ENCODE measurements at places on chromosomes 1 and 21. TPM values are rescaled to one million over a fixed set of nuclear protein-coding genes. Genes with fewer than 3 reads are reported as not detected.

The TNFAIP8L2 gene
- 9.2 TPM for total RNA-seq

The MTMR11 gene
- total RNA-seq = 0.24 TPM

The PROK1 gene
- not detected for total RNA-seq

The KCNJ9 gene
- total RNA-seq = not detected

DNA sequence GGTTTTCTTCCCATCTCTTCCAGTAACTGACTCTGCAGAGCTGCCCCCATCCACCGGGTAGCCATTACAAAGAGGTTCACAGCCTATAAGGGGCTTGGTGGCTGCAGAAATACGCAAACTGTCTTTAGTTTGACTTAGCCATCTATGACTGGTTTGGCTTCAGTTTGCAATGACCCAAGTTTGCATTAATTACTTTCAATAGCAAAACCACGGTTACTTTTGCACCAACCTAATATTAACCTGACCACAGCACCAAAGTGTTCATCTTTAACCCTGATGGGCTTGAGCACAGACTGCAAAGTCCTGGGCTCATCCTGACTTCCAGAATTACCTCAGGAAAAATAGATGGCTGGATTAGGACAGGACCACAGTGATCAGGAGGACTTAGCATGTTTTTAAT, 2.2 kb upstream of the HAO2 start:
- DNase-seq = no peak

DNA sequence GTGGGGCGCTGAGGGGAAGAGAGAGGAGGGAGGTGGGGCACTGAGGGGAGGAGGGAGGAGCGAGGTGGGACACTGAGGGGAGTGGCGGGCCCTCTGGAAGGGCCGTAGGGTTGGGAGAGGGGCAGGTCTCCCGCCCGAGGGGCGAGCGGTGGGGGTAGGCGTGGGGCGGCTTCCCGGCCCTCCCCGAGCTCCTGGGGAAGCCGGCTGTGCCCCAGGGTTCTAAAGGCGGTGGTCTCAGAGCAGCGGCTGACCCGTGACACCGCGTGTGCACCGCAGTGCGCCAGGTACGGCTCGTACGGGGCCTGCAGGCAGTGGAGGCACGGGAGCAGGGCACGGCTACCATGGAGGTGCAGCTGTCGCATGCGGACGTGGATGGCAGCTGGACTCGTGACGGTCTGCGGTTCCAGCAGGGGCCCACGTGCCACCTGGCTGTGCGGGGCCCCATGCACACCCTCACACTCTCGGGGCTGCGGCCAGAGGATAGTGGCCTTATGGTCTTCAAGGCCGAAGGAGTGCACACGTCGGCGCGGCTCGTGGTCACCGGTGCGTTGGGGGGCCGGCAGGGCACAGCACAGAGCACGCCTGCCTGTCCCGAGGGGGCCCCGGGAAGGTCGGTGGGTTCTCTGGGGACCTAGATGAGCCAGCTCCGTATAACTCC, 68.5 kb downstream of the OBSCN start:
- DNase-seq = no peak

DNA sequence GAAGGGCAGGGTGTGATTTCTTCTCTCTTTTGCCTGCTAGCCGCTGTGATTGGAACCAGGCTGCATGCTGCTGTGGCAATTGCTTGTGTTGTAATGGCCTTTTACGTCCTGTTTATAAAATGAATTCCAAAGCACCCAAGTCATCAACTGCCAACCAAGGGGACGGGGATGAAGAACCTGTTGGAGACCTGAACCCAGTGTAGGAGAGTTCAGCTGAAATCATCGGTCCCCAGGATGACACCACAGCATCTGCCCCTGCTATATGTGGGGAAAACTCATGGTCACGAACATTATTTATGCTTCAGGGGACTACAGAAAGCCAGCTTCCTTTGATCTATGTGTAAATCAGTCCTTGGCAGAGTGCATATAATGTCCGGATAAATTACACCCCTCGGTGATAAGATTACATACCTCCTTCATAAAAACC, 3.8 kb downstream of the TMEM167B start:
- no peak for DNase-seq

GRCh38 chr1:61531716-61532115, 193.2 kb downstream of the TM2D1 start:
- DNase-seq = no peak

DNA sequence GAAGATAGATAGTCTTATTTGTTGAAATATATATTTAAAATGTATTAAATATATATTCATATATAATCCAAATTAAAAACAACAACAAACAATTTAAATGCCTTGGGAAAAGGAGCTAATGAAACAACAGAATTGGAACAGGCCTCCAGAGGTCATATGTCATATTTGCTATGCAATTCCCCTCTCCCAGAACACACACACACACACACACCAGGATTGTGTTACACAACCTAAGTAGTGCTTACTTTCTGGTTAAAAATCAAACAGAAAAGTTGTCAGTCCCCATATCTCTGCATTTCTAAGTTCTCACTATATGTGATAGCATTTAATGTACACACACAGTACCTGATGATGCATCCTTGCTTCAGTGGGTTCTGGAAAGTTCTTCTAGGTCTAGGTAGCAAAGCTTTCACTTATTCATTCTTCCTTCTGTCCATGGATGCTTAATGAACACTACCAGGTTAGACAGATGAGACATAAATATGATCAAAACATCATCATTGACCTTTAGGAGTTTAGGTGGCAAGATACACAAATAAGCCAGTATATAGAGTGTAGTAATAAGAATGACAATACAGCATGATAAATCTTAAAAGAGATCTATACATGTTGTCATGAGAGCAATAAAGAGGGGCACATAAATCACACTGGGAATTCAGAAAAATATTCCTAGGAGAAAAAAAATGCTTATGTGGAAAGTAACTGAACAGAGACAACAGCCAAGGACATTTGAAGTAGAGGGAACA, 662.8 kb downstream of the PTPRC start:
- no peak for DNase-seq

DNA sequence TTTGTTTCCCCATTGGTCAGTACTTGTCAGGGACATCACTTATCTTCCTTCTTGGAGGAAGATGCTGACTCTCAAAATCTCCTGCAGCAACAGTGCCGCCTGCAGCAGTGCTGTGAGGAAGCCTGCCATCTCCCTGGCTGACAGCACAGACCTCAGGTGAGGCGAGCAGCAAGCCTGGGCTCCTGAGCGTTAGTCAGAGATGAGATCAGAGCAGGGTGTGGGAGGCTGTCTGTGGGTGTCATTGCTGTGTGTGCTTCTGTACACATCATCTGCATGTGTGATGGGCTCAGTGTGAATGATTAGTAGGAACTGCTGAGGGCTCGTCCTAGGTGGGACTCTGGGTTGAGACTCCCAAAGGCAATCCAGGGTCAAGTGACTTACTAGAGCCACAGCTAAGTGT, 6.1 kb downstream of the STRIP1 start:
- DNase-seq = no peak

DNA sequence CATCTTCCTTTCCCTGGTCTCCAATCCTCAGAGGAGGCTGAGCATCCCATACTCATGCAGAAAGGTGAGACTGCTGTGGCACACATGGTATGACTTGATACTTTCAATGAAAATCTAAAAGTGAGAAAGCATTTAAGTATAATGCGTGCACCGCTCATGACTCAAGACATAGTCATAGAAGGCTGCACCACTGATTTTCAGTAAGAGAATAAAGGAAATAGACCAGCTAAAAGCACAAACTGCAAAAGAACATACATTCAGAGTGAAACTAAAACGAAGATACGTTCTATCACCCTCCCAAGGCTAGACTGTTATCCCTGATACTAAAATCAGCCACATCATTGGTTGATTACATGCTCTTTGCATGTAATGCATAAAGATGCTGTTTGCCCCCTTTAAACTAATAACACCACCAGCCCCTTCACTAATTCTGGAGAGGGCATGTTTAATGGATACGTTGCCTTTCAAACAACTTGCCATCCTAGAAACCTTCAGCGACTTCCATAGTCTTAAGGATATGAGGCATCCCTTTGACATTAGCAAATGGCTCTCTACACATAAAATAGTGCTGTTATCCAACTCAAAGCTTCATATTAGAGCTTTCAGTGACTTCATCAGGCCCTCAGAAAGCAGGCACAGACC, 2.1 kb downstream of the PLD5 start:
- no peak for DNase-seq

DNA sequence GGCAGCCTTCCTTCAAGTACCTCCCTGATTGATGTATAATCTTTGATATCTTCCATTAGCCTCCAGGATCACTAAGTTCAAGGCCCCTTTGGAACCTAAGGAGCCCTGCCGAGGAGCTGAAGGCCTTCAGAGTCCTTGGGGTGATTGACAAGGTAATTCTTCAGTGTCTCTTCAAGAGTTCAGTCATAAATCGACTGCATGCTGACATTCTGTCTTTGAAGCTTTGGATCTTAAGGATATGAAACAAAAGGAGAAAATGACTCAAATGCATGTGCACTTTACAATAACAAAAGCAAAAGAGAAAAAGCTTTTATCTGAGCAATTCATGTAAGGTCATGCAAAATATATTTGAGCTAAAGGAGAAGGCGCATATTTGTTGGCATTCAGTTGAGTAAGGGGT, 125.3 kb downstream of the RPS6KC1 start:
- DNase-seq = no peak

DNA sequence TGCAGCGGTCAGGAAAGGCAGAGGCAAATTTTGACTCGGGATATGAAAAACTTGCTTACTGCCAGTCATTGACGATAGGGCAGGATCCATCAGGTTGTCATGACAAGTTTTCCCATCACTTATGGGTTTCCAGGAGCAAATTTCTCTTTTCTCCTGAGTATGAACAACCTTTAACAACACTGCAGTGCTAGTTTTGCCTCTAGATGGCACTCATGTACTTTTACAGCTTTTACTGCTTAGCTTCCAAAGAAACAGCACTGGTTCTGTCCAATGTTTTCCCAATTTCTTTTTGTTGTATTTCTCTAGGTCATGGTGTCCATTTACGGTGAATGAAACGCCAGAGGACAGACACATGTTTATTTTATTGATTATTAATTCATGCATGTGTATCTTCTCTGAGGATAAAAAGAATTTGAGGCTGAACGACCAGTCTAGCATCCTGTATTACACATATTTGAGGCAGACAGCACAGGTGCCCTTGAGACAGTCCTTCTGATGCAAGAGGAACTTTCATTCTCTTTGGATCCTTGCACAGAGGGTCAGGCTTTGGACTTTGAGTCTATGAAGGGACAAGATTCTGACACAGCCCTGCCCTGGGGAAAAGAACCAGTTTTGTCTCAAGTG, 112.3 kb upstream of the TRABD2B start:
- peak; percentile 49 for DNase-seq

DNA sequence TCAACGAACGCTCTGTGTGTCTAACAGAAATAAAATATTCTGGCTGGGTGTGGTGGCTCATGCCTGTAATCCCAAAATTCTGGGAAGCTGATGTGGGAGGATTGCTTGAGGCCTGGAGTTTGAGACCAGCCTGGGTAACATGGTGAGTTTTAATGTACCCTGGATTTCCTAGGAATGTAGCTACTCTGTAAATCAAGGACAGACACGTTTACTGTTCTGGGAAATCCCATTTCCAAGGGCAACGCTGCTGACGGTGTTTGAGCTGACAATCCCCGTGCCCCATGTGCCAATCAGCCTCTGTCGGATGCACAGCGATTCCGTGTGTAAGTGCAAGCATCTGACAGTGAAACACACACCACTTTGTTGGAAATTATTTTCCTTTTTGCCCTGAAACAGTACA, 8.0 kb downstream of the CORT start:
- no peak for DNase-seq

DNA sequence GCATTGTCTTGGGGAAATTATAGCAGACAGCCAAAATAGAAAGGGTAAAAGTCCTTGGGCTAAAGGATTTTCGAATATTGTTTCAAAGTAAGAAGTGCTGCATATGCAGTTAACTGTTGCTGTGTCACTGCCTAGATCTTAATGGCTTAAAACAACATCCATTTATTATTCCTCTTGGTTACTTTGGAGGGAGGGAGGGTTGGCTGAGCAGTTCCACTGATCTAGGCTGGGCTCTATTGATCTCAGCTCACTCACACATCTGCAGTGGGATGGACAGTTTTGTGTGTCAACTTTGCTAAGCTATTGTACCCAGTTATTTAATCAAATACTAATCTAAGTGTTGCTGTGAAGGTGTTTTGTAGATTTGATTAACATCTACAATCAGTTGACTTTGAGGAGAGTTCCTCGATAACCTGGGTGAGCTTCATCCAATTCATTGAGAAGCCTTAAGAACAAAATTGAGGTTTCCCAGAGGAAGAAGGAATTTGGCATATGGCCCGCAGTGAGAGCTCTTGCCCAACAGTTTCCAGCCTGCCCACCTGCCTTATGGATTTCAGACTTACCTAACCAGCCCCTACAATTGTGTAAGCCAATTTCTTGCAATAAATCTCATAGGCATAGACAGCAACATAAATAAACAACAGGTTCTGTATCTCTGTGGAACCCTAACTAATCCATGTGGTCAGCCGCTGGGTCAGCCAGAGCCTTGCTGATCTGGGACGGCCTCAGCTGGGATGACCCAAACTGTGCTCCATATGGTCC, 187.3 kb downstream of the AK5 start:
- no peak for DNase-seq

DNA sequence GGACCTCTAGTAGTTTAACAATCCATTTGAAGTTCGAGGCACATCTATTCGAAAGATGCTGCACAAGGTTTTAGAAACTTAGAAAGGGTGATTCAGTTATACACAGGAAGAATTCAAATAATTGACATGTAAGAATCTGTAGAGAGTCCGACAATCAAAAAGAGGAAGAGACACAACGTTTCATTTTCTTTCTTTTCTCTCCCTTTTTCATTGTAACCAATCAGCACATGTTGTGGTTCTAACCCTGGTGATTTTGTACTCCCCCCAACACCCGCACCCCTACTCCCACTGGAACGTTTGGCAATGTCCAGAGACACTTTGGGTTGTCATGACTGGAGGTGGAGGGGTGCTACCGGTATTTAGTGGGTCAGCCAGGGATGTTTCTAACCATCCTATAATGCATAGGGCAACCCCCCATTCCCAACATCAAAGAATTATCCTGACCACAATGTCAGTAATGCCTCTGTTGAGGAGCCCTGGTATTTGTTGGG, 4.9 kb downstream of the TGFB2 start:
- DNase-seq = no peak

DNA sequence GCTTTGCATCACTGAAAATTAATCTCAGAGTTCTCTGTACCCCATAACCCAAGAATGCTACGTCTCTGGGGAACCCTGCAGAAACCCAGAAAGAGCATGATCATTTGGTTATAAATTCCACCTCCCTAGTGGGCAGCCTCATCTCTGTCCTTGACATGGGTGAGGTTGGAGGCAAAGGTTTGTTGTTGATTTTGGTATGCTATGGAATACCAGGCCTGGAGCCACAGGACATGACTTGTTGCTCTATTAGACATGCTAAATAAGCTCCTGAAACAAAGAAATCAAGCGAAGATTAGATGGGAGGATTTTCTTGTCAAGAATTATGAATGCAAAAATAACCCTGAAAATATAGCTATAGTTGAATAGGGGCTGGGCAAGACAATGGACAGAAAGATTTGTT, 197.4 kb upstream of the CAMK1G start:
- DNase-seq = no peak

DNA sequence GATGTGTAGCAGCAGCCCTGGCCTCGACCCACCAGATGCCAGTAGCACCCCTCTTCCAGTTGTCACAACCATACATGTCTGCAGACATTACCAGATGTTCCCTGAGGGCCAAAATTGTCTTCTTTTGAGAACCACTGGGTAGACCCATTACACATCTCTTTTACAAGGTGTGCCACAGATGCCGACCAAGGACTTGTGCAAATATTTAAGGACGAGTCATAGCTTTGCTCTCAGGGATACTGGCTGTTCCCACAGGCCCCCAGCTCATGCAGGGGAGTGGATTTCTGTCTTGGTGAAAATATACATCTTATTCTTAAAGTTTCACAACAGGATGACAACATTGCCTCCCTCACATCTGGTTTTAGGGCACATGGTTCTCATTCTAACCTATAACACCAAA, 59.4 kb upstream of the ZBTB18 start:
- no peak for DNase-seq
